ENCODE measurements at places on chromosomes 4 and X.

DNA sequence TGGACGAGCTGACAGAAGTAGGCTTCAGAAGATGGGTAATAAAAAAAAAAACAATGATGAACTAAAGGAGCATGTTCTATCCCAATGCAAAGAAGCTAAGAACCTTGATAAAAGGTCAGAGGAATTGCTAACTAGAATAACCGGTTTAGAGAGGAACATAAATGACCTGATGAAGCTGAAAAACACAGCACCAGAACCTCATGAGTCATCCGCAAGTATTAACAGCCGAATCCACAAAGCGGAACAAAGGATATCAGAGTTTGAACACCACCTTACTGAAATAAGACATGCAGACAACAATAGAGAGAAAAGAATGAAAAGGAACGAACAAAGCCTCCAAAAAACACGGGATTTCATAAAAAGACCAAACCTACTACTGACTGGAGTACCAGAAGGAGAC is 10.5 kb downstream of the NELFA start:
- DNase-seq: no peak

- no peak for DNase-seq
Observed at GRCh38 chr4:156538210-156538609, 433.4 kb downstream of the PDGFC start.

- no peak for DNase-seq
Observed at GRCh38 chrX:146055733-146056132, 238.1 kb downstream of the SLITRK2 start.

- DNase-seq: no peak
Observed at GRCh38 chrX:13688384-13688957, 457 bp upstream of the RAB9A start.

GRCh38 chrX:107205770-107206696 is at the start of the genes DNAAF6 and NUP62CL:
Gene DNAAF6, plus strand, starts transcription at chrX:107206611. Its CDS starts 6,265 bp downstream, at chrX:107212876.
Gene NUP62CL, minus strand, starts transcription at chrX:107206433. Its CDS starts 31,287 bp downstream, at chrX:107175146.
- peak; percentile 71 for DNase-seq

DNA sequence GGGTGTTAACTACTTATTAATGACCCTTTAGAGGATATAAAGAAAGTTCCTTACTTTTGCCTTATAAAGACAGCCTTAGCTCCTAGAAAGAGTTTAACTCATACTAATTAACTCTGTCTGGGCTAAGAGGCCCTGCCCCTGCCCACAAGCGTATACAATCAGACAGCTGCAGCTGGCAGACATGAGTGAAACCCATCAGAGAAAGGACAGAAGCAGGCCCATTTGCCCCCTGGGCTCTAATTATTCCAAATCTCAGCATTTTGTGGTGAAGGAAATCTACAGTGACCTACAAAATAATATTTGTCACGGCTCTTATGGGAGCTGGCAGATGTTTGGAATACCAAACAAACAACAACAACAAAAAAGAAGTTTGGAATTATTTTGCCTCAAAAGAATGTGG is 71.8 kb downstream of the CHRDL1 start:
- DNase-seq: no peak

DNA sequence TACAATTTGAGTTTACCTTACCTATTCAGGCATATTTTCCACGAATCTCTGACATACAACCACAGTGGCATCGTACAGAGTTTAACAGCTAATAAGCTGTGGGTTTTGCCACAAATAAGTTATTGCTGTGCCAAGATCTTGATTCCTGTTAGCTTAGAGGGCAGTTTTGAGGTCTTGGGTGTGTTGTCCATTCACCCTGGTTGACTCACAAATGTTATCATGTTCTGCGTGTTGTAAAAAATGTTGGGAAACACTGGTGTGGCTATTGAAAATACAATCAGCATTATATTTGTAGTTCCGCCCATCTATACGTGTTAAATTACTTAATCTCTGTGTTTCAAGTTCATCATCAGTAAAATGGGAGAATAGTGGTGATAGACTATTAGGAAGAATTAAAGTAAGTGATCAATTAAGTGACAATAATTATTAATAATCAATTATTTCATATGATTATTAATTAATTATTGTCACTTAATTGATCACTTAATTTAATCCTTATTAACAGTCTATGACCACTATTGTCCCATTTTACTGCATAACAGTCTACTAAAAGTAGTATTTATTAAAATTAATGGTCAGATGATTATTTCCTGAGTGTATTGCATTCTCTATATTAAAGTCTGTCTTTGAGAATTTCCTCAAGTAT is 96.3 kb downstream of the TMA16 start:
- DNase-seq: no peak

- peak; percentile 56 for DNase-seq
Observed at GRCh38 chr4:122086338-122087065, 65.6 kb upstream of the BLTP1 start.

- DNase-seq: no peak
Observed at GRCh38 chr4:69025191-69025998, 70.9 kb upstream of the UGT2B7 start.

DNA sequence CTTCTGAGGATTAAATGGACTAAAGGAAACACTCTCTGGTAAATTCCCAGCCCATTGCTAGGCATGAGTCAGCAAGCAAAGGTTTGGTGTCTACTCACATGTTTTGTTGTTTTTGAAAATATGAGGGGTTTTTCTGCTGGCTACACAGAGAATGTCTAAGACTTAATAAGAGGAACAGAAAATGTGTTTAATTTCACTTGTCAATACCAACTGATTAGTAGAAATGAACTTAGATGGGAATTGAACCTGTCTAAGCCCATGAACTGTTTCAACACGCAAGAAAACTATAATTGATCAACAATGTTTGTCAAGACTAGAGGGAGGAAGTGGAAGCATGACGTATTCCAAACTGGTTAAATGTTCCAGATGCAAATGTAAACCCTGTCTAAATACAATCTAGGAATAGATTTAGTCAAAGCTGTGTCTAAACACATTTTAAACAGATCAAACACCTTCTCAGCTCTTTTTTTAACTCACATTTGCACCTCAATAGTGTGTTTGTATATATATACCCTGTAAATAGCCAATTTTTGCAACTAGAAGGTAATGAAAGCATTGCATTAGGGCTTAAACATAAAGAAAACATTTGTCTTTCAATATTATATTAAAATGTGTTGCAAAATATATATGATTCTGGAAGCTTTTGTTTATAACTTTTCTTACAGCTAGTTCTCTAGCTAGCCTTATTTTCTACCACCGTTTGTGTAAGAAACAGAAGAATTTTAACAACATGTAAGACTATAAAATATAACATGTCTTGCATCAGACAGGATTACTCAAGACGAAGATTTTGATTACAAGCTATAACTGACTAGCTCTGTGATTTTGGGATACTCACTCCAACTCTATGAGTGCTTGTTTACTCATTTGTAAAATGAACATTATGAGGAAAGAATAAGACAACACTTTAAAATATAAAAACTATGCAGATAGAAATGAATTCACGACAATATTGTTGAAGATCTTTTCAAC is 607.8 kb downstream of the FSTL5 start:
- no peak for DNase-seq

DNA sequence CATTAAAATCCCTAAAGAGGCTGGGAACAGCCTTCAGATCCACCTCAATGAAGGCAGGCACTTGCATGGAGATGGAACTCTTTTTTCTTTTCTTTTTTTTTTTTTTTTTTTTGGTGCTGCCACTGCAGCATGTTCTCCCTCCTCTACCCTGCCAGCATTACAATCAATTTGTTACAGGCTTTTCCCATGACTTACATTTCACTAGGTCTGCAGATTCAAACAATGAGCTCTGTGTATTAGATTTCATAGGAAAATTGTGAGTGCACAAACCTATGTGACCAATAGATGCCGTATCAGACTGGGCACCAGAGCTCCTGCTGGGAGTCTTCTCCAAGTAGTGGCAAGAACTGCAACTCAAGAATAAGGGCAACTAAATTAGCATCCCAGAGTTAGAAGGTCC is 63.8 kb upstream of the GABRQ start:
- DNase-seq: no peak

DNA sequence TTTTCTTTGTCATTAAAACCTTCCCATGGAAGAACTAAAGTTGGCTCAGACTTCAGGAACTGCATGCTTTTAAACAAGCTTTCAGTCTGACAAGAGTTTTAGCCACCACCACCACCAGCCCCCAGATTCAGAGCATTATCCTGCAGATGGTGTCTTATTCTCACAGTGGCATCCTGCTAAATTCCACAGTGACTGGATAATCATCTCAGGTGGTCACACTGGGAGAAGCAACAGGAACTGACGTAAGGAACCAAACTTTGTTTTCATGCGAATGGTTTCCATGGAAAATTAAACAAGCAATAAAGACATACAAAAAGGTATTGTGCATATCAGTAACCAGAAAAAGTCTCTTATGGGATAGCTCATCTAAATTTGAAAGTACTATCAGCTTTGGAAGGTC is 370.7 kb downstream of the FBXW7 start:
- DNase-seq: no peak

DNA sequence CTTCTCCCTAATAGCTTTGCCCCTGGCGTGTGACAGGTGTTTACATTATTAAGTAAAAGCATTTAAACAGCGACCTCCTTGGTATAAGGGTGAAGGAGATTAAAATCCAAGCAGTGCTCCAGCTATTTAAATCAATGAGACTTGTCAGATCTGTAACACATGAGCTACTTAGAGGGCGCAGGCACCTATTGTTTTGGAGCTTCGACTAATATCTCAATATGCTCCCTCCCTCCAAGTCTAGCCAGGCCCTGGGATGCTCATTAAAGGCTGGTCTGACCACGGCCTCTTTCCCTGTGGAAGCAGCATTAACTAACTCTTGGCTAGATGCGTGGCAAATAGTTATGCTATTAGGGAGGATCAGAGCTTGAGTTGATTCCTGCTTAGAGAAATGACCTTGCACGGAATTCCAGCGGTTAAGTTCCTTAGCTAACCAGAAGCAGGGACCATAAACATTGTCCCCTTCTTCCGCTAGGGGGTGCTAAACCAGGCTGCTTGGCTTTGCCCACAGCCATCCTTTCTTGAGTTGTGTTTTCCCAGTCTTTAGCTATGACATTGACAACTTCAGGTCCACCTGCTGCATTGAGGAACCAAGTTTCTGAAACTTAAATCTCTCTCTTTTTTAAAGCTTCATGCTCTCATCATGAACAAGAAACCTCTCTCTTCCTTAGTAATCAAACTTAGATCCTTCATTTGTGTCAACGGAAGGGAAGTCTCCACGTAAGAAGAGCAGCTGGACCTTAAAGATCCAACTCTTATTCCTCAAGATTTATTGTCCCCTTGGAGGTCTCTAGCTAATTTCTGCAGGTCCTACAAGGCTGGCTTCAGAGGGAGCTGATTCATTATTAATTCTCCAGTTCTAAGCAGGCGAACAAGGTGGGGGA is 80.7 kb upstream of the IGFBP7 start:
- no peak for DNase-seq

GRCh38 chrX:42241421-42241820 is 318.1 kb upstream of the CASK start:
- DNase-seq: no peak

- no peak for DNase-seq
Observed at GRCh38 chr4:141192564-141192963, 28.1 kb upstream of the ZNF330 start.

DNA sequence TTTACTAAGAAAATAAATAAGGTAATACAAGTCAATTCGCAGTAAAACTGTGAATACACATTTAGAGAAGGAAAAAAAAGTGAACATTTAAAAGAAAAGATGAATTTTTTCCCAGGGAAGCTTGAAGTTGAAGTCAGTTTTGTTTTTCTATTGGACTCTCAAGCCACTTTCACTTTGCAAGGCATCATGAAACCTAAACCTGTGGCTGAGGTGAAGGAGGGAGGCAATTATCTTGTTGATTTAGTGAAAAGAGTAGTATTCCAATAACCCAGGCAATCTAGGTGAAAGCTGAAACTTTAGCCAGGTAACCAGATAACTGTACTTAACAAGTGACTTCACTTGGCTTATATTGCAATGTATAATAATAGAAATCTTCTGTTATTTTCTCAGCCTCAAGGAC is 138.6 kb downstream of the HDX start:
- no peak for DNase-seq

- no peak for DNase-seq
Observed at GRCh38 chr4:28475381-28475780, 1614.7 kb downstream of the STIM2 start.

- DNase-seq: peak; percentile 78
Observed at GRCh38 chr4:128574706-128575105, 234.8 kb upstream of the JADE1 start.

DNA sequence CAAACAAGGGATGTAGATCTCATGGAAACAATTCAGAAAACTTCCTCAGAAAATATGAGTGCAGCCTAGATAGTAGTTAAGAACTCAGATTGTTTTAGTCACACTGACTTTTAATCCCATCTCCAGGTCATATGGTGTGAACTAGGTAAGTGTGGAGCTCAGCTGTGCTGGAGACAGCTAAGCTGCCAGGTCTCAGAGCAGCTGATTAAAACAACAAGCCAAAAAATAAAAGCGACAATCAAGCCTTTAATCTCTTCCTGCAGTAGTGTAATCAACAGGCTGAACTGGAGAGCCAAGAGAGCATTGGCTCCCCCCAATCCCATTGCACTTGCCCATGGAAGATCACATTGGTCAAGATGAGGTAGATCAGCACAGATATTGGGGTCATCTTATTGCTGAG is 98.3 kb upstream of the ATOH1 start:
- no peak for DNase-seq

- DNase-seq: no peak
Observed at GRCh38 chr4:4658052-4658451, 116.2 kb upstream of the STX18 start.

GRCh38 chr4:71113294-71113693 is 119.8 kb downstream of the DCK start:
- no peak for DNase-seq

GRCh38 chr4:173525118-173526011 is 4.7 kb downstream of the HAND2 start:
- no peak for DNase-seq

DNA sequence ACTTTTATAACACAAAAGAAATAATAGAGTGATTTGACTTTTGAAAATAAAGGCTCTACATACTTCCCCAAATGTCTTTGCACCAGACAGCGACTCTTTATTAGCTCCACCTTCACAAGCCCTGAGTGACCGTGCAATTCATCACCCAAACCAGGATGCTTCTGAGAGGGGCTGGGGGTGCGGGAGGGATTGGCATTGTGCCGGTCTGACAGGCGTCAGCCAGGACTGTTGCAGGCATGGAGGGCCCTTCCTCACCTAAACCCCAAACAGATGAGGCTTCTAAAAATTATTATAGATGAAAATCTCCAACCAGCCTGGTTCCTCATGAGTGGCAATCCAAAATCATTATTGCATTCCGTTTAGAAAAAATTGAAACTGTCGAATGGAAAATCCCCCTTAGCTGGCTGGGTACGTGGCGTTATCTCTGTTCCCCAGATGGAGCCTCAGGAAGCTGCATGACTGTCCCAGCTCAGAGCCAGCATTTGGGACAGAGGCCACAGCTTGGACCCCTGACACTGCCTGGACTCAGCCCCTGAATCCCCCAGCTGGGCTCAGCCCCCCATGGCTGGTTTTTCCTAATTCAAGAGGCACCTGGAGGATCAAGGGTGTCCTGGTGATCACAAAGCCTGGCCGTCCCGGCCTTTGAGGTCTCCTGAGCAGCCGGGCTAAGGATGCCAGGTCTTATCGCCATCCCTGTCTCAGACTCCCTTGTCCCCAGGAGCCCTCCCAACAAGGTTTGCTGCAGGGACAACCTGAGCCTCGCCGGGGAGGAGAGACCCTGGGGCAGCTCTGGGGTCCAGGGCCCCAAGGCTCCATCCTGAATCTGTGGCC is 60.4 kb downstream of the SORCS2 start:
- no peak for DNase-seq

GRCh38 chrX:21656587-21657317 is 1.4 kb downstream of the KLHL34 start:
- no peak for DNase-seq

GRCh38 chr4:181948839-181949382 is 294.3 kb upstream of the TENM3 start:
- no peak for DNase-seq
